ENCODE measurements at places on chromosomes 12 and 14.

DNA sequence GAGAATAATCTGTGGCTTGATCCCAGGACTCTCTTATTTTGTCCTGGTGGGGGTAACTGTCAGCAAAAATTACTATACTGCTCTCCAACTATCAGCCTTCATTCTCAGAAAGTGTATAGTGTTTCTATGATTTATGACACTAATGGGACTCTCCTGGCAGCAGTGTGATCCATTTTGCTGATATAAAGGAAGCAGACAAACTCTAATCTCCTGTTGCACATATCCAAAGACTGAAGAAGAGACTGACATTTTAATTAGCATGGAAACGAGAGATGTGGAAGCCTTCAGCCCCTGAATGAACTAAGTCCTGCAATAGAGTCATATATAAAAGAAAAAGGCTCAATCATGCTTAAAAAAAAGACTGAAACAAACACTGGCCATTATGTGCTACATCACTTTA, 127.8 kb upstream of the SSTR1 start:
- DNase-seq: no peak

GRCh38 chr12:62191491-62192179, 68.6 kb upstream of the USP15 start:
- DNase-seq: peak; percentile 46

DNA sequence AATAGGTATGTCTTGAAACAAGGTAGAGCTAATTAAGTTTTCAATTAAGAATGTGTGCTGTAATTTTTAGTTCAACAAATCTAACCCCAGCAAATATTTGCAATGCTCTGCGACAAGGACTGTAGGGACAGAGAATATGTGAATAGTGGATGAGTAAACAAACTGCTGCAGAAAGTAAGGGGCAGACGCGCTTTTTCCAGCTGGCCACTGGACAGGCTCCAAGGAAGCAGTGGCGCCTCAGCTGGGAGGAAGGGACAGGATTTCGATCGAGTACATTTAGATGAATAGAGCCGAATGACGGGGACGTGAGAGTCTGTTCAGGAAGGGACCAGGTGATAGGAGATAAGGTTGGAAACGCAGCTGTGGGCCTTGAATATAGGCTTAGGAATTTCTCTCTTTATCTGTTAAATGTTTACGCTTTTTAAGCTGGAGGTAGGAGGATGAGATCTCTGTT, 69.3 kb downstream of the ELK3 start:
- DNase-seq: no peak

DNA sequence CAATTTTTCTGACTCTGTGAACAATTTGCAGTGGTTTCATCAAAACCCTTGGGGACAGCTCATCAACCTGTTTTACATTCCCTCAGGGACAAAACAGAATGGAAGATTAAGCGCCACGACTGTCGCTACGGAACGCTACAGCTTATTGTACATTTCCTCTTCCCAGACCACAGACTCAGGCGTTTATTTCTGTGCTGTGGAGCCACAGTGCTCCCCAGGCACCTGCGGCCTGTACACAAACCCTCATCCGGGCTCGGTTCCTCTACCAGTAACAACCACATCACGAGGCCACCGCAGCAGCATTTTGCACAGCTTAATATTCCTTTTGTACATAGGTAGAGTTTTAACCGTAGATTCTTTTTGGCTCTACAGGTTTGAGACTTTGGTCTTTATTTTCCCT, 397.4 kb upstream of the OR4E1 start:
- DNase-seq: peak; percentile 15

DNA sequence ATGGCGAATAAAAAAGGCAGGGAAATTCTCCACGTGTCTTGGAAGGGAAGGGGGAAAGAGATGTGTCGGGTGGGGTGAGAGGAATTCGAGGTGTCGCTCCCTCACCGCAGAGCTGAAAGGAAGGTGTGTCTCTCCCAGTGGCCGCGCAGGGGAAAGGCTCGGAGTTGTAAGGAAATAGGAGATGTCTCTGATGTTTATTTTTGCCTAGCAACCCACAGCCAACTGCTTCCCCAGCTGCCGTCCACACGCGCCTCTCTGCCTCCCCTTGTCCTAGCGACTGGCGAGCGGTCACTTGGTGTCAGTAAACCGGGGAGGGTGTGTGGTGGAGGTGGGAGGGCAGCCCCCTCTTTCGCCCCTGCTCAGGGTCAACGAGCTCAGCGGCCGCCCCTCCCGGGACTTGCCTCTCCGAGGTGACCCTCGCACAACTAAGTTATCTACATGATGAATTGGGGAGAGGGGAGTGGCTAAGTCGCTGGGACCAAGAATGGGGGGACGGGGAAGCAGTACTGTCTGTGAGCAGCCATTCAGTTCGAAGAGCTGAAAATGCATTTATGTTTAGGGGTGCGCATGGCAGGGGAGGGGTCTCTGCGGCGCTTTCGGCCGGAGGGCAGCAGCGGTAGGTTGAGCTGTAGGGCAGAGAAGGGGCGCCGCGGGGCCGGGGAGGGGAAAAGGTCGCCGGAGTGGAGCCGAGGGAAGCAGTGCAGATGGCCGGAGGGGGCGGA, 585 bp upstream of the DYRK2 start:
- peak; percentile 92 for DNase-seq

- DNase-seq: no peak
Measured at GRCh38 chr12:68245180-68246021, 8.0 kb downstream of the IL22 start.

DNA sequence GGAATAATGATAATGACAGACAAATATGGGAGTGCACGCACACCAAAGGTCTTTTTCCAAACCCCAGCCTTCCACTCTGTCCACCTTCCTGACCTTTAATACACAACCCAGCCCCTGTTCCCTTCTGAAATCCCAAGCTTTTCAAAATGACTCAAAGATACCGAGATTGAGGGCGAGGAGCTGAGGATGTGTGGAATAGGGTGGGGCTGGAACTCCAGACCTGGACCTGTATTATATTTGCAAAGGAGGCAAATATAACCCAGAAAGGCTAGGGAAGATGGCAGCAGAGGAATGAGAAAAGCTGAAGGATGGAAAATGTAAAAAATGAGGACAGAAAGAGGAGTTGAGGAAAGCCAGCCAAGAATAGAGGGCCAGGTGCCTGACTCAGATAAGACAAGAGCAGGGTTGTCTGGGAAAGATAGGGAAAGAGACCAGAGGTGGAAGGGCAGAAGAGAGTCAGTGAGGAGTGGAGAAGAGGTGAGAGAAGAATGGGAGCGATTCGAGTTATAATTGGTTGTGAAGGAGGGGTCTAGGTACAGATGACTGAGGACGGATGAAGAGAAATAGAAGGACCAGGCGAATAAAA, 1.0 kb upstream of the PTMS start:
- DNase-seq: no peak

DNA sequence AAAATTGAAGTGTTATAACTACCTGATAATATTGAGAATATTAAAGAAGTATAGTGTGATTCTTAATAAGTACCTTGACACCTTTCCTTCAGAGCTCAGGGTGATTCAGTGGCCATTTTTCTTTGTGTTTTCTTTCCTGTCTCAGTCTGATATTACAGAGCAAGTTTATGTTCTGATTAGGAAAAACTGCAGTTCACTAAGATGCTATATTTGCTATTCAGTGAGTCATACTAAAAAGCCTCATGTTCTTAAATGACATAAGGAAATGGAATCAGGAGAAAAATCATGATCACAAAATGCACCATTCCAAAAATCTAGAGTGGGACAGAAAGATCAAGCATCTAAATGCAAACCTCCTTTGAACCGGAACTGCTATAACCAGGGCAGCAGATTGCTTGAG, 390.6 kb upstream of the ATP2B1 start:
- no peak for DNase-seq

DNA sequence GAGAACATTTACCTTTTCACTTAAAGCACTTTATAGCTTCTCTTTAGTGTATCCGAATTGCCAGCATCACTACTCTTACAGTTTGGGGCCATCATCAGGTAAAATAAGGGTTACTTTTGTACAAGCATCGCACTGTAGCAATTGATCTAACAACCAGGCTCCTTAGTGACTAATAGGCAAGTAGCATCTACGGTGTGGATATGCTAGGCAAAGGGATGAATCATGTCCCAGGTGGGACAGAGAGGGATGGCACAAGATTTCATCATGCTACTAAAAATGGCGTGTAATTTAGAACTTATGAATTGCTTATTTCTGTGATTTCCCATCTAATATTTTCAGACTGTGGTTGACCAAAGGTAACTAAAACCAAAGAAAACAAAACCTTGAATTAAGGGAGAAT, 582.3 kb downstream of the KCNH5 start:
- no peak for DNase-seq

DNA sequence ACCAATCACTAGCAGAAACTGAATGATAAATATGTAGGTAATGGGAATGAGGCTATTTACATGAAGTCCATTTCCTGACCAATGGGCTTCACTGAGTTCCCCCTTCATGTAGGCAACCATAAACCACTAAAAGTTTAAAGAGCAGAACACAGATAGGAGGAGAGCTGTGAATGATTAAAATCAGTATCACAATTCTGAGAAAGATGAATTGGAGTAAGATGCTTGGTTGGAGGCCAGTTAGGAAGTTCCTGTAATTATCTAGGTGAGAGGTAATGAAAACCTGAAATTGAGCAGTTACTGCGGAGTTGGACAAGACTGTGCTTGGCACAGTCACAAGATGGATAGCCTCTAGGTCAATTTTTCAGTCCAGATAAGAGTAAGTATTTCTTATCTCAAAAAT, 56.6 kb downstream of the GALNT4 start:
- DNase-seq: no peak

- no peak for DNase-seq
Measured at GRCh38 chr12:103547376-103547775, 39.7 kb upstream of the STAB2 start.

GRCh38 chr14:20412876-20413743, at the start of gene TEP1:
Gene TEP1 (minus strand): TSS chr14:20413501. CDS start chr14:20408439, 5,062 bp downstream.
- peak; percentile 93 for DNase-seq

- DNase-seq: no peak
Measured at GRCh38 chr14:99175331-99176155, 96.5 kb downstream of the BCL11B start.

GRCh38 chr12:108000111-108000510, 129.0 kb upstream of the WSCD2 start:
- no peak for DNase-seq

GRCh38 chr14:39212034-39212433, 21.7 kb upstream of the MIA2 start:
- DNase-seq: peak; percentile 55

- DNase-seq: no peak
Measured at GRCh38 chr12:109930028-109930800, 30.1 kb downstream of the TCHP start.

DNA sequence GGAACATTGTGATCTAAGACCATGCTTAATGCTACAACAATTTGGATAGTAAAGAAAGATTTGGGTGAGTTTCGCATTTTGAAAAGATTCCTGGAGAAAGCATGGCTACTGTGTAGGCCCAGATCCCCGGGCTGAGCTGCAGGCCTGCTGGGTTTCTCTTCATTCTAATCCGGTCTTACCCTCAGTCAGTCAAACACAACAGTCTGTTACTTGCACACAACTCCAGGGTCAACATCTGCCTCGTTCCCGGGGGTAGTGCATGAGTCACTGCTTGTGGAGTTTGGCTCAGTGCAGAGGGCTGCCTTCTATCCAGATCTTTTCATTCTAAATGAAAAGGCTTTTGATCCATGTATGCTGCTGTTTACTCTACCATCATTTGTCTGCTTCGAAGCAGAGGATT, 60.4 kb upstream of the SEL1L start:
- no peak for DNase-seq

GRCh38 chr14:32134448-32135097, 57.5 kb downstream of the ARHGAP5 start:
- peak; percentile 7 for DNase-seq

DNA sequence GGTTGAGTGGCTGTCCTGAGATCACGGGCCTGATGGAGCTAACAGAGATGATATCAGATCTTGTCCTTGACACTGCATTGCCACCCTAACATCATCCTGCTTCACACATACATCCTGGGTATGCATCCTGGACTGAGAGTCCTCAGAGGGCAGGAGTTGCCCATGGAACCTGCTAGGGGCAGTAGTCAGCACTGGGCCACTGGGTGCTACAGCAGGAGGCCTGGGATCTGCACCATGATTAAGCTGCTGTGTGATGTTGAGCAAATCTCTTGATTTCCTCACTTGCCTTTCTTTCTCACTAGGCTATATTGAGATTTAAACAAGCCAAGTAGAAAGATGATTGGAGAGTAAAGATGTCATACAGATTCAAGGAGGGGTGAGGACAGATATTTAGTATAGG, 22.1 kb upstream of the EIF4B start:
- no peak for DNase-seq

GRCh38 chr12:93886533-93887511, 209.6 kb downstream of the CRADD start:
- DNase-seq: peak; percentile 84

DNA sequence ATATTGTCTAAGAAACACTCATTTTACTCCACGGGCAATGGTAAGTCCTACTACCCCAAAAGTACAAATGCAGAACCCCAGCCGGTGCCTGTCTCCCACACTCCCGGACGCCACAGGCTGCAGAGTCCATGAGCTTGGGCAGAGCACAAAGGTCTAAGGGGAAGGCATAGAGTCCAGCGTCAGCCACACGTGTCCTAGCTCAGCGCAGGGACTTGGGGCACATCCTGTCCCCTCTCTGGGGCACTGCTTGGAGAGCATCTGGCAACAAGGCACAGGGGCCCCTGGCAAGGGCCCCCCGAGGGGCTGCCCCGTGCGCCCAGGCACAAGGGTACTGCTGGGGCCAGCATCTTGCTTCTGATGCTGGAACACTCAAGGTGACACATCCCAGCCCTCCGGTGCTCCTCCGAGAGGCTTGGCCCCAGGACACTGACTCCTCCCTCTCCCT, 58.4 kb downstream of the BCL11B start:
- no peak for DNase-seq

GRCh38 chr12:68276402-68276930, 23.1 kb upstream of the IL22 start:
- DNase-seq: no peak

DNA sequence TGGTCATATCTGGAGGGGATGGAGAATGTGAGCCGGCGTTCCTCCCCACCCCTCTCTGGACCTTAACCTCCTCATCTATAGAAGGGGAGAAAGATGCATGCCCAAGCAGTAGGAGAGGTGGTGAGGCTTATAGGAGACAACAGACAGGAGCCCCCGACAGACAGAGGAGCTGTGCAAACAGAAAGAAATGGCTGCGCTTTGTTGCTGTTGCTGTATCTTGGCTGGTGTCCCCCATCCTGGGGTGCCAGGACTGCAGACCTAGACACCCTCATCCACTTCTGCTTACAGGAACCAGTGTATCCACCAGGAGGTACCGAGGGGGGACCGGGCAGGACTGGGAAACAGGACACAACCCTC, 397 bp downstream of the SERPINA1 start:
- DNase-seq: no peak

DNA sequence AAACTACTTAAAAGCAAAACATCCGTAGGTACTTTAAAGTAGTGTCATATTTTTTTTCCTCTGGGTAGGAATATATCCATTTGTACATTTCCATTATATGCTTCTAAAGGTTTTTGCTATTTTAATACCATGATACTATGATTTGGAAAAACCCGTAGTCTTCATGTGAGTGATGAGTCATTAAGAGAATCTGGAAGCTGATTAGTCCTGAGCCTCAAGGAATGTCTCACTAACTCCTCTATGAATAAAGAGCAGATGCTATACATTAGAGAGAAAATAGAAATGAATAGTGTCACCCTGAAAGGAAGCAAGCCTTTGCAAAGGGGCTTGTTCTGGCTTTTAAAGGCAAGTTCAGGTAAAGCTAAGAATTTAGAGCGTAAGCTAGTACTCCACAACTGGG, 432.1 kb downstream of the CCDC91 start:
- DNase-seq: no peak
